ENCODE measurements at places on chromosomes 7 and 10.

DNA sequence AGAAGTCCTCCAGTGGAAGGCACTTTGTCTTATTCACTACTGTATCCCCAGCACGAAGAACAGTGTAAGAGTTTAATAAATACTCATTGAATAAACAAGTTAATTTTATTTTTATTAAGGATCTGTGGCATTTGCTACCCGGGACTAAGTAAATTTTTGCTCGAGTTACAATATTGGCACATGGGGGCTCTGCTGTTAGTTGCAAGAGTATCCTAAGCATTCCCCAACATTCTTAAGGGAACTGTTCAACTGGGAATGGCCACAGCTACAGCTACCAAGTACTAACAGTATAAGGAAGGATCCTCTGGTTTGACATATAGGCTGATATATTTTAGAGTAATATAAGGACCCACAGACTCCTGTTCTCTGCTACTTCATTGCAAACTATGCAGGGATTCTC lies 8.7 kb upstream of the LRRTM3 start:
- no peak for DNase-seq

DNA sequence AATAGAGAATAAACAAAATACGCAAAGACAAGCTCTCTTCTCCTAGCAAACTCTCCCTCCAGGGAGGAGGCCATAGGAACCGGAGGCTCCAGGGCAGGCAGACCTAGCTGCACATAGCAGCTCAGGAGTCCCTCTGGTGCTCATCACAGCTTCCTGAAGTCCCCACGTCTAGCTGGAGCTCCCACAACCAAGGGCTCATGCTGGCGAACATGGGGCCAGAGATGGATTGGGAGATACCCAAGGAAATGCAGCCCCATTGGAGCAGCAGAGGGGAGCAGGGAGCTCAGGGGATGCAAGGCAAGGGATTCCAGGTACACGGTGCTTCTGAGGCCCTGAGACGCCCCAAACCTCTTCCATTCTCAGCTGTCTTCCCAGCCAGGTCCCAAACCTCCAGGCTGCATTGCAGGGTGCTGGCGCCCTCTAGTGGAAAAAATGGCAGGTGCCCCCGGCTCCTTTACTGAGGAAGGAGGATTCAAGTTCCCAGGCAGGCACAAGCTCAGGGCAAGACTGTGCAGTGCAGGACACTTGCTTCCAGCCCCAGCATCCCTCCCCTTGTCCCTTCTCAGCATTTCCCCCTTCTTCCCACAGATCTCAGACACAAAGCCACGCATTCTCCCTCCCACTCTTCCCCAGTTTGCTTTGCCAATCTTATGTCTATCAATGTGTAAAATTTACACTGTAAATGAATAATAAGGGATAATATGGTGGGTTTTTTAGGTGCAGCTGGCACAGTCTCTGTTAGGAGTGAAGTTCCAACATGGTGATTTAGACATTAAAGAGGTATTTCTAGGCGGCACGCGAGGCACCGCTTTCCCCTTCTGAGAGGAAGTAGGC lies 46.2 kb downstream of the GPAM start:
- peak; percentile 61 for DNase-seq

DNA sequence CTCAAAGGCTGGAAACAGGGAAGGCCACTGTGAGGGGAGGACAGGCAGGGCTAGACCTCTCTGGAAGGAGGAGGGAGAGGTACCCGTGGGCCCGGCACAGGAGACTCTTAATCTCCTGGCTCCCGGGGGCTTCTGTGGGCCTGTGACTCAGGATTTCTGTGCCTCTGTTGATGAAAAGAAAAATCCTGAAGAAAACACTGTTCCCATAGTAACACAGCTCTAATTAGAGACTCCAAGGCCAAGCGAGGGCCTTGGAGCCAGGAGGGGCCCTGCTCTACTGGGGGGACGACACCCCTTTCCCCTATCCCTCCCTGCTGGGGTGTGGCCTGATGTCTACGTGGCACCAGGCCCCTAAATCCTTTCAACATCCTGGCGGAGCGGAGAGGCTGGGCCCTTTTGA lies 174.1 kb upstream of the TNRC18 start:
- no peak for DNase-seq

- DNase-seq, result peak; percentile 96
Observed at GRCh38 chr10:73096449-73097304, at the start of gene P4HA1. TSS of gene P4HA1 (minus strand) at chr10:73096866. CDS start at chr10:73074883, 21,983 bp downstream.

GRCh38 chr10:91082447-91082846 lies 138.0 kb upstream of the PCGF5 start:
- DNase-seq, result no peak

GRCh38 chr10:121631365-121632029 lies 33.3 kb upstream of the FGFR2 start:
- no peak for DNase-seq

DNA sequence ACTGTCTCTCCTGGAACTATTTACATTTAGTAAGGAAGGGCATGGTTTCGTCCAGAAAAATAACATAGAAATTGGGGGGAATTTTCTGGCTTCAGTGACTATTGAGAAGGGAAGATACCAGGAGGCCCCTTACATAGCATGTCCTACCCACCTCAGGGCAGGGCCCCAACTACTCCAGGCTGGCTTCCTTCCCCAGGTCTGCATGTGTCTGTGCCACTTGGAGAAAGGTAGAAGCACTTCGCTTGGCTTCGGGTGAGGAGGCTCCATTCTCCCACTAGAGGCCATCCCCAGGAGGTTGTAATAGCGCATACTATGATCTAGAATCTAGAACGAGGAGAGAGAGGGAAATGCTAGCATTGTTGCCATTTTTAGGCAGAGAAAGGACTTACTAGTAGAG lies 14.7 kb downstream of the LRGUK start:
- DNase-seq, result no peak

DNA sequence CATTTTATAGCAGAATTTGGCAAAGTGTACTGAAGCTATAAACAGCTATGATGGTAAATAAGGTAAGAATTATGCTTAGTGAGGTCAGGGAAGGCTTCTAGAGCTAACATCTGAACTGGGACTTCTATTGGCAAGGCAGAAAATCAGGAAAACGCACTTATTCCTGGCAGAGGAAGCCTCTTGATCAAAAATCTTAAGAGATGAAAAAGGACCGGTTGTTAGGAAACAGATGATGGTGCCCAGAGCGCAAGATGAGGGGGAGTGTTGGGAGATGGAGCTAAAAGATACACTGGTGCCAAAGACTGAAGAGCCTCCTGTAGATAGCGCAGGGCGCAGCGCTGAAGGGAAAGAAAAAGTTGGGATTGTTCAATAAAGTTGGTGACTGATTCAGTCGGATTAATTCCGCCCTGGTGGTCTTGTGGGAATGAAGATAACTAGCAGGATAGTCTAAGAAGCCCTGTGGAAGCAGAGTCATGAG lies 550 bp upstream of the CALU start:
- no peak for DNase-seq

DNA sequence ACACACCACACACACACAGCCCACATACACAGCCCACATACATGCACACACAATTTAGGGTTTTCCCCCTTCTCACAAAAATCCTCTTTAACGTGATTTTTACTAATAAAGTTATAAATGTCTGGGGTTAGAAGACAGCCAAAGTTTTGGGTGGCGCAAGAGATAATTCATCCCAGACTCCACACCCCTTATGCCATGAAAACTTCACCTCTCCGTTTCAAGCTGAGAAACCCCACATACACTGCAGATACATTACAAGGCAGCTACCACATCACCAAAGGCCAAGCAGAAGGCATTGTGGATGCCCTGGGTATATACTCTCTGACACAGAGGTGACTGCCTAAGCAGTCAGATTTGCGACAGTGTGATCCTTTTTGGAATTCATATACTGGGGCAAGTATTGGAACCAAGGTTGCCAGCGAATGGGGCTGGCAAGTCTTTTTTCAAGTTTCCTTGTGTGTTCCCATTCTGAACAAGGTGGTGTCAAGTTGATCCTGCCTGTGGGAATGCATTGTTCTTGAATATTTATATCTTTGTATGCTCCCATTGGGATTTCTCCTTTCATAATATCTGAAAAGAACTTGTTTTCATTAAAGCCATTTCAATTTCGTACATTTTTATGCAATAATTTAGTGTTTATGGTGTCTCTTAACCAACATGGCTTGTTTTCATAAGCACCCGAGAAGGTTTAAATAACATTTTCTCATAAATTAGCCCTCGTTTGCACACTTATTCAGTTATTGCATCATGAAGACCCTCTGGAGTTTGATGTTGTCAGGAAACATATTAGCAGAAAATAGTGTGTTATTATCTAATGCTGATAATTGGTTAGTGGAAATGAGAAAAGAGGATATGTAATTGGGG lies 130.2 kb downstream of the TCF7L2 start:
- no peak for DNase-seq

- DNase-seq, result no peak
Observed at GRCh38 chr7:136122026-136122425, 144.9 kb upstream of the MTPN start.

GRCh38 chr10:78757344-78757925 lies 311.3 kb upstream of the ZMIZ1 start:
- DNase-seq, result no peak

GRCh38 chr7:93142127-93142526 lies 6.1 kb downstream of the SAMD9L start:
- DNase-seq, result no peak

DNA sequence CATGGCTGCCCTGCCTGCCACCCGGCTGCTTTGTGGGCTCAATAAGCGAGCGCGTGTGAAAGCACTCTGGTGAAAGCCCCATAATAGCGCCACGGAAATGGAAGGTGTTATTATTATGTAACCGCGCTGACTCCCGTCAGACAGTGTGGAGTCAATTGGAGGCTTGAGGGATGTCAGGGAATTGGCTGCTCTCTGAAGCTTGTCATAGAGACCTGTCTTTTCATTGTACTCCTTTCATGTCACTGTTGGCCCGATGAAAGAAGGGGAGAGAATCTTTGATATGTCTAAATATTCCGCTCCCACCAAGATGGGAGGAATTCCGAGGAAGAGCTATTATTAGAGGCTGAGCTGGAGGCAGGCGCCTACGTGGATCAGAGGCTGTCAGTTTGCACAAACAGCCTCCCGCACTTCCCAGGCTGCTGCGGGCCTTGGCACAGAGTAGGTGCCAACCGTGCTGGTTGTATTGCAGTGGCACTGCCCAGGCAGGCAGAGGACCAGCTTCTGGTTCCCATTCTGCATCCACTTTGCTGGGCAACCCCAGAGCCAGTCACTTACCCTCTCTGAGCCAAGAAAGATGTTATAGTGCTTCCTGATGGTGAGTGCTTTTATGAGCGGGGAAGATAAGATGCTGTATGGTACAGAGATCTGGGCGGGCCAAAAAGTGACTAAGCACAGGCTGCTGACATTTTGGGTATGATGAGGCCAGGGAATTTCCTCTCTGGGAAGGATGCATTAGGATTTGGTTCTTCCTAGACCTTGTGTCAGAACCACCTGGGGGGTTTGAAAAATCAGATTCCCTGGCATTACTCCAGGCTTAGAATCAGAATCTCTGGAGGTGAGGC lies 151.4 kb downstream of the RPS24 start:
- DNase-seq, result no peak

Data from left kidney (tissue), 8 donors.